ENCODE measurements at places on chromosomes 1 and 21. TPM values are rescaled to one million over a fixed set of nuclear protein-coding genes. Genes with fewer than 3 reads are reported as not detected.
A peak's percentile ranks its signal among the peaks of the same experiment; 100 is the strongest.

GRCh38 chr1:22566161-22566560 lies 2.9 kb downstream of the EPHA8 start:
- no peak overlapping the region for H3K27ac ChIP-seq
- H3K4me1 ChIP-seq, result peaks cover 4% of the 10 kb centered on the region
- H3K36me3 ChIP-seq, result no peaks in the 10 kb centered on the region
- no peak for DNase-seq

DNA sequence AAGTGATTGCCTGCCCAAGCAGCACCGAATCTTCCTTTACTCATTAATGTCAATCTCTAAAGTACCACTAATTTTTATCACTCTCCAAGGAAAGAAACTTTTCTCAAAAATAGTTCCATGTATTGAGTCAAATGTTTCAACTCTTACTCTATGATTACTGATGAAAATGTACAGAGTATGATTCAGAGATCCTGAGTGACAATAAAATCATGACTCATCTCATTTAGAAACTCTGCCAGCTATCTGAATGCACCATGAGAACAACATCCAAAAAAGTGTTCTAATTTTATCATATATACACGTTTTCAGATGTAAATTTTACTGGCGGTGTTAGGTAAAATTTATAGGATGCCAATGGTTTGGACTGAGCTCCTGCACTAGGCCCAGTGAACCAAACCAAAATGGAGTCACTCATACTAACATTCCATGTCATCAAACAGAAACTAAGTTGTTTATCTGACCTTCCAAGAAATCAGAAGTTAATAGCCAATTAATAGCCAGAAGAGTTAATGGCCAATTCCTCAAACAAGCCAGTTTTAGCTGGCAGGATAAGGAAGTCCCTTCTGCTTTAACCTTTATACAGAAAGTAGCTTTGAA lies 22.6 kb downstream of the PLPPR5 start:
- no peak for DNase-seq
- no peaks in the 10 kb centered on the region for H3K36me3 ChIP-seq
- no peaks in the 10 kb centered on the region for H3K4me1 ChIP-seq
- H3K27ac ChIP-seq, result no peak overlapping the region

- no peak overlapping the region for H3K4me3 ChIP-seq
- H3K4me1 ChIP-seq, result no peaks in the 10 kb centered on the region
- H3K27me3 ChIP-seq, result no peaks in the 10 kb centered on the region
Observed at GRCh38 chr1:41423511-41424191, 60.8 kb downstream of the EDN2 start.

- H3K4me3 ChIP-seq, result peak overlapping the region; percentile 43
- no peak for DNase-seq
- H3K4me1 ChIP-seq, result peaks cover 39% of the 10 kb centered on the region
- H3K36me3 ChIP-seq, result no peaks in the 10 kb centered on the region
- H3K27me3 ChIP-seq, result no peaks in the 10 kb centered on the region
Observed at GRCh38 chr1:171220081-171220420, 28.2 kb upstream of the FMO1 start.

- H3K36me3 ChIP-seq, result no peaks in the 10 kb centered on the region
- H3K4me1 ChIP-seq, result peaks cover 49% of the 10 kb centered on the region
- no peak for DNase-seq
- H3K27me3 ChIP-seq, result no peaks in the 10 kb centered on the region
- H3K4me3 ChIP-seq, result peak overlapping the region; percentile 40
- H3K27ac ChIP-seq, result peak overlapping the region; percentile 50
Observed at GRCh38 chr1:15207031-15207828, 39.8 kb upstream of the FHAD1 start.

- H3K4me1 ChIP-seq, result peaks cover 36% of the 10 kb centered on the region
- no peak overlapping the region for H3K27ac ChIP-seq
- no peaks in the 10 kb centered on the region for H3K36me3 ChIP-seq
- H3K4me3 ChIP-seq, result no peak overlapping the region
Observed at GRCh38 chr21:41868062-41868710, 11.0 kb downstream of the PRDM15 start.

Gene FMO3
- not detected for total RNA-seq

Gene PPM1J
- 1.1 TPM for total RNA-seq

Gene FAM72D
- total RNA-seq, result 6.2 TPM
